ENCODE measurements at places on chromosomes 12 and 14.

DNA sequence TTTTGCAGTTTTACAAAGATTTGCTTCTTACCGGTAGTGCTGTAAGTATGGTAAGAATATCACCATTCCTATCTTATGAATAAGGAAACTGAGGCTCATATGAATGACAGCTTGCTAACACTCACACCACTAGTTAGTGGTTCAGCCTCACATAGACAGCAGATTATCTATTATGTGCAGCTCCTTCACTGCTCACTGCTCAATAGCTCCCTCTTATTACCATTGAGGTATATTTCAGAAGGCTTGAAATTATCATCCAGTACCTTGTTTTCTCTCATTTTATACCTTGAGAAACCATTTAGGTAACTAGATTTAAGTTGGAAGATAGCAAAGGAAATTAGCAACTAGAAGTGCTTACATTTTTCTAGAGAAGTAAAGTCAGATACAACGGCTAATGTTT lies 15.5 kb downstream of the RIC8B start:
- no peak for DNase-seq

DNA sequence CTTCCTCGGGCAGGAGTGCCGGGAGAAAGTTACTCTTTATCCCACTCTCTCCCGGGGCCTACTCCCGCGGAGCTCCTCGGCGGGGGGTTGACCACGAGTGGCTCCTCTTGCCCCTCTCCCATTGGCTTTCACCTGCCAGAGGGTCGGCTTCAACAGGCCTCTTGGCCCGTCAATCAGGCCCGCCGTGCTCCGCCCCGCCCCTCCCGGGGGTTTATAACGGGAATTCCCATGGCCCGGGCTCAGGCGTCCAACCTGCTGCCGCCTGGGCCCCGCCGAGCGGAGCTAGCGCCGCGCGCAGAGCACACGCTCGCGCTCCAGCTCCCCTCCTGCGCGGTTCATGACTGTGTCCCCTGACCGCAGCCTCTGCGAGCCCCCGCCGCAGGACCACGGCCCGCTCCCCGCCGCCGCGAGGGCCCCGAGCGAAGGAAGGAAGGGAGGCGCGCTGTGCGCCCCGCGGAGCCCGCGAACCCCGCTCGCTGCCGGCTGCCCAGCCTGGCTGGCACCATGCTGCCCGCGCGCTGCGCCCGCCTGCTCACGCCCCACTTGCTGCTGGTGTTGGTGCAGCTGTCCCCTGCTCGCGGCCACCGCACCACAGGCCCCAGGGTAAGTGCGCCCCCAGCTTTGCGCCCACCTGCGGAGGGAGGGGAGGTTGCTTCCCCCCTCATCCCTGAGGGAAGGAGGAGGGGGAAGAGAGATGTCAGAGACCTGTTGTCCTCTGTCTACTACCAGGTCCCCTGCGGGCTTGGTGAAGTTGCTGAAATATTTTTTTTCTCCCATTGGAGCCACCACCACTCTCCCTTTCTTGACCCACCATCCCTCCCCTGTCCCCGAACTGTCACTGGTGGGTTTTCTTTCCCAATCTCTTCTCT lies at the start of gene SMOC1:
SMOC1 (plus strand) TSS at position 242 of the 869 bp plus-strand sequence; CDS start at position 505, 263 bp downstream.
- no peak for DNase-seq

- no peak for DNase-seq
These were observed at the start of gene PKP2 for GRCh38 chr12:32896432-32897280. TSS of gene PKP2 (minus strand) at chr12:32896777. CDS start at chr12:32896731, 46 bp downstream.

DNA sequence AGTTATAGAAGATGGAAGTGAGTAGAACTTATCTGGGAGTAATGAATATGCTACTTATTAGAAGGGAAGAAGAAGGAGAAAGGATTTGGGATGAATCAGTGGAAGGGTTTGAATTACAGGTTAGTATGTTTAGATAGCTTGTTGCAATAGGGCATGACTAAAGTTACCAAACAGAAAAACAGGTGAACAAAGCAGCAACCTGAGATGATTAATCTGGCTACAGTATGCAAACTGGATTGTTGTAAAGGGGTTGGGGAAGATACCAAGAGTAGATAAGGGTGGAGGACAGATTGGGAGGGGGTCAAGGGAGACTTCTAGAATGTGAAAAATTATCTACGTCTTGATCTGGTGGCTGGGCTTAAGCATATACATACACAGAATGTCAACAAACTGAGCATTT lies 73.4 kb upstream of the CLEC14A start:
- no peak for DNase-seq

- no peak for DNase-seq
These were observed 34.2 kb upstream of the C12orf50 start for GRCh38 chr12:88063375-88063774.

DNA sequence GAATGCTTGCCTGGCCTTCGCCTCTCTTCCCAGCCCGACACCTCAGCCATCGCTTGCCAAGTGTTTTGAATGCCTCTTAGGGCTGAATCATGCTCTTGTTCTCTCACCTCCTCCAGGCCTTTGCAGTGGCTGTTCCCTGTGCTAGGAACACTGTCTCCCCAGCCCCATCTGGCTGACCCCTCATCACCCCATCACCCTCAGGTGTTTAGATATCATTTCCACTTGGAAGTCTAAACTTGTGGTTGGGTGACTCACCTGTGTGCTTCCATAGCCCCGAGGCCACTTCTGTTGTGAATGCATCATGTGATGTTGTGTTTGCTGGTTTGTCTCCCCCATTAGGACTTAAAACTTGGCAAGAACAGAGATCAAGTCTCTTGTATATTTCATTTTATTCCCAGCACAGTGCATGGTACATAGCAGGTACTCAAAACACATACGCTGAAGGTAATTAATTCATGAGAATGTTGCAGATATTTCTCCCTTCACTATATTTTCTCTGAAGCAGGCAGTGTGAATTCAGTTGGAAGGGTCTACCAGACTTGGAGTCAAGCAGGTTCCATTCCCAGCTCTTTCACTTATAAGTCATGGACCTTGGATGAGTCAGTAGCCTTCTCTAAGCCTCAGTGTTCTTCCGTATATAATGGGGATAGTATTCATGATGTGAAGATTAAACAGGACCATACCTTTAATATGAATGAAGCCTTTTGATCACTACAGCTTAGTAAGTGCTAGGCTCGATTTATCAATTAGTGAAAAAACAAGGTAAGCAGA lies 67.8 kb downstream of the HRK start:
- no peak for DNase-seq

- no peak for DNase-seq
These were observed 3.7 kb upstream of the KRT2 start for GRCh38 chr12:52655720-52656124.

- no peak for DNase-seq
These were observed 140.5 kb downstream of the TSPAN9 start for GRCh38 chr12:3217683-3218079.

Data from activated CD8-positive, alpha-beta memory T cell treated with anti-CD3 and anti-CD28 coated beads for 1 hour (primary cell).